ENCODE measurements at places on chromosomes 4 and X. TPM values are rescaled to one million over a fixed set of nuclear protein-coding genes. Genes with fewer than 3 reads are reported as not detected.

The TRIM75 gene
- total RNA-seq, result not detected

DNA sequence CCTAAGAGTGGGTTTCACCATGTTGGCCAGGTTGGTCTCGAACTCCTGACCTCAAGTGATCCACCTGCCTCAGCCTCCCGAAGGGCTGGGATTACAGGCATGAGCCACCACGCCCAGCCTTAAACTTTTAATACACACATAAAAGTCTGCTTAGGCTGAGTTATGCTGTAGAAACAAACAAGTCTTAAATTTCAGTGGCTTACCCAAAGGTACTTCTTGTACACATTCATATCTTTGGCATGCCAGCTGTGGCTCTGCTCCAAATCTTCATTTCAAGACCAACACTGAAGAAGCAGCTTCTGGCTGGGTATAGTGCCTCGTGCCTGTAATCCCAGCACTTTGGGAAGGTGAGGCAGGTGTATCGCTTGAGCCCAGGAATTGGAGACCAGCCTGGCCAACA is 80.3 kb downstream of the PPEF2 start:
- DNase-seq, result no peak

GRCh38 chrX:68503836-68504636 is 5.2 kb downstream of the YIPF6 start:
- no peak for DNase-seq

DNA sequence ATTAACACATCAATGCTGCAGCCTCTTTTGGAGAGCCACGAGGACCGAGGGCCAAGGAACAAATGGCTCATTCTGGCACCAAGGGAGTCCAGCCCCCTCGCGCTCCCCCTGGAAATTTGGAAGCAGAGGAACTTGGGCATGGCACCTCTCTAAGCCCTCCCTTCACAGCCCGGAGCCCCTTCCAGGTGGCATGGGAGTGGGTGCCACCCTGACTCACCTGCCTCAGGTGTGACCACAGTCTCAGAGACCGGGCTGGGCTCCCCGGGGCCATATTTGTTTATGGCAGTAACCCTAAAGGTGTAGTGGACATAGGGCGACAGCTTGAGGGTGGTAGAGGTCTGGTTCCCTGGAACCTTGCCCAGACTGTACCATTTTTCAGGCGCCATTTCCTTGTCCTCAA is 18.8 kb downstream of the L1CAM start:
- no peak for DNase-seq

Measured in right cardiac atrium (tissue), 5 donors.